ENCODE measurements at places on chromosomes 2 and 18.

DNA sequence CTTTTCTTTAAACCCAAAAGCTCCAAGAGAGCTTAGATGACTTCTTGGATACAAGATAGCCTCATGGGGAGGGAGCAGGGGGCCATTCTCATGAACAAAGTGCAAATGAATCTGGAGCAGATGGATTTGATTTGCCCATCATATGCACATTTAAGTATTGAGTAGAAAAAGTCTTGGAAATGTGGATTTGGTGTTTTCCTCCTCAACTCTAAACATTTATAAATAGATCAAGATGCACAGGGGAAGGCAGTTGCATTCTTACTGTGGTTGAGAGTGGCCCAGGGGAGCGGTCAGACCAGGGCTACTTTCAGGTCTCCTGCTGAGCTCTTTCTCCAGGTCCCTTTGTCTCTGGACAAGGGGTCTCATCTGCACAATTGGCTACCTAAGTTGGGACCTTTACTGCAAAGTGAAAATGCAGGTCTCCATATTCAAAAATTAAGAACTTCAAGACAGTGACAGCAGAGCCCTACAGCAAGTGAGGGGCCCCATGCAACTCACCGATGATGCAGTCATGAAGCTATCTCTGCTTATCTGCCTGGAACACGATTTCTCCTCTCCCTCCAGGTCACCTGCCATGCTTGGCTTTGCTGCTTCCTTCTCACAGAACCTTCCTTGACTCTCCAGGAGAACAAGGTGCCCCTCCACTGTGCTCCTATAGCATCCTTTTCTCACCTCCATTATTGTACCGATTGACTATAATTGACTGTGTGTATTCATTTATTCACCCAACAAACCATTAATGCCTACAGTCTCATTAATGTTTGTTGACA is 145.4 kb downstream of the LPIN1 start:
- DNase-seq: no peak

DNA sequence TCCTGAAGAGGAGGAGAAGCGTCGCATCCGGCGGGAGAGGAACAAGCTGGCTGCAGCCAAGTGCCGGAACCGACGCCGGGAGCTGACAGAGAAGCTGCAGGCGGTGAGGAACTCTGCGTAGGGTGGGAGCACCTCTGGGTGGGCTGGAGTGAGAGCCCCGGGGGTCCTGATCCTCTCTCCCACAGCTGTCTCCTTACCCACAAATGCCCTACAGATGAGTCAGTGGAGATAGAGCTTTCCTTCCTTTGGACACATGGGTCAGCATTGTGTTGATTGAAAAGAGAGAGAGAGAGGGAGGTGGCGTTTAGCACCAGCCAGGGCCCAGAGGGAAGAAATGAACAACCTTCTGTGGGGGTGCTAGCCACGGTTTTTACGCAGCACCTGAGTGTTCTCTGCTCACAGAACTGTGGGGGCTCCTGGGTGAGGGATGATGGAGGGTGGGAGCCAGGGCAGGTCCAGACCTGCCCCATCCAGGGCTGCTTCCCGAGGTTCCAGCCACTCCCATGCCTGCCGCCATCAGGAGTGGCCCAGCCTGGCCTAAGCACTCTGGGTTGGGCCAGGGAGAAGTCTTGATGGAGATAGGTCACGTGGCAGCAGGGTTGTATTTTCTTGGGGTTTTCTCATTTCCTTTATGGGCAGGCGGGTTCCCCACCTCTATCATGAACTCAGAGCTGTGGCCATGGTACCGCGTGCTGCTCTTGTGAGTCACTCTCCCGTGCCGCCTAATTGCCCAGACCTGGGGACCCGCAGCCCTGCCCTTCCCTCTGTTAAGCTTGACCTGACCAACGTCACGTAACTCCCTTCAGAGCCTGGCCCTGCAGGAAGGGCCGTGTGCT is 16.3 kb downstream of the FOSL2 start:
- DNase-seq: peak; percentile 82

DNA sequence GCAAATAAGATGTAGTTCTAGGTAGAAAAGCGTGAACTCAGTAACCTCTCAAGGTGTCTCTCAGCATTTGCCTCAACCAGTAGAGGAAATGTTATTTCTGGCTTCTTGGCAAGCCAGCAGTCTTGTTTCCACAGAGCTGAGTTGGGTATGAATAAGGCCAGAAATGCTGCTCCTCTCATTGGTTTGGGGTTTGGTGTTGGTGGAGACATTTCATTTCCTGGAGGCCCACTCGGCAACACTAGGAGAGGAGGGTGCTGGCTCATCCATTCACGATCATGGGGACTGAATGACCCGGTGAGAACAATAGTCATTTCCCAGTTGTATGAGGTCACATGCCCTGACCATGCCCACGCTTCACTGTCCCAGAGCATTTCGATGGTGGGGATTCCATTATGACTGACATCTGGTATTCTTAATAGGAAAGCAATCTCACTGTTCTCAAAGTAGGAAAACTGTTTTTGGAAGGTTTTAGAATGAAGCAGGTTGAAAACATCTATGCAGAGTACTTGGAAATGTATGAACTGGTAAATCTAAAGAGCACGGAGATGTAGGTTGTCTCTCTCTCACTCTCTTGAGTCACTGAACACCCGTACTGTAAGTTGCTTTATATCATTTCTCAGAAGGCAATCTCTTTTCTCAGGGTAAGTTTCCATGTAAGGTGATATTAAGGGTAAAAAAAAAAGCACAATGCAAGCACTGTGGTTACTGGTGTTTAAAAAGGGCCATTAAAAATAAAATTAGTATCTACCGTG is 37.1 kb upstream of the CTLA4 start:
- no peak for DNase-seq

DNA sequence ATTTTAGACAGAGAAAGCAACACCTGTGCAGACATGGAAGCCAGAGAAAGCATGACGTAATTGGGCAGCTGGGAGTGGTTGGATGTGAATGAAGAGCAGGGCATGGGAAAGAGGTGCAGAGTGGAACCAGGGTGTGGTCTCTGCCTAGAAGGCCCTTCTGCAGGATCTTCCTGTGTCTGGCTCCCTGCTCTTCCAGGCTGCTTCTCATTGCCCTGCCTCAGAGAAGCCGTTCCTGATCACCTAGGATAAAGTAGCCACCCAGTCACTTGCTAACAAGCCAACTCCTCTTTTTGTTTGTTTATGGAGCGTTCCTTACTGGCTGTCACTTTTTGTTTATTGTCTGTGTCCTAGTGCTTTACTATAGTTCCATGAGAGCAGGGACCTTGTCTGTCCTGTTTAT is 28.5 kb downstream of the GALNT1 start:
- DNase-seq: no peak

GRCh38 chr2:241189856-241190201 is 1.4 kb downstream of the ANO7 start:
- DNase-seq: no peak

DNA sequence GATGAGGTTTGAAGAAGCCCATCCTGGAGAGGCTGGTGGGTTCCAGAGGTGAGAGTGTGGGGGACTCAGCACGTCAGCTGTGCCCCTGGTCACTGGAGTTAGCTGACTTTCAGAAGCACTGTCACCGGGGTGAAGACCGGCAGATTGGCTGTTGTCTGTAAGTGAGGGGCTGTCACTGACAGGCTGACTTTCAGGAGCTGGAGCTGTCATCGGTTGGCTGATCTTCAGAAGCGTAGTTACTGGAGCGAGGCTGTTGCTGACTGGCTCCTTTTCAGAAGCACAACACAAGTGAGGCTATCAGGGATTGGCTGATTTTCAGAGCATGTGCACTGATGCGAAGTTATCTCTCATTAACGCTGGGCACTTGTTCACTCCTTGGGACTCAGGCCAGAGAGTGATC is 738.4 kb upstream of the ID2 start:
- DNase-seq: no peak

DNA sequence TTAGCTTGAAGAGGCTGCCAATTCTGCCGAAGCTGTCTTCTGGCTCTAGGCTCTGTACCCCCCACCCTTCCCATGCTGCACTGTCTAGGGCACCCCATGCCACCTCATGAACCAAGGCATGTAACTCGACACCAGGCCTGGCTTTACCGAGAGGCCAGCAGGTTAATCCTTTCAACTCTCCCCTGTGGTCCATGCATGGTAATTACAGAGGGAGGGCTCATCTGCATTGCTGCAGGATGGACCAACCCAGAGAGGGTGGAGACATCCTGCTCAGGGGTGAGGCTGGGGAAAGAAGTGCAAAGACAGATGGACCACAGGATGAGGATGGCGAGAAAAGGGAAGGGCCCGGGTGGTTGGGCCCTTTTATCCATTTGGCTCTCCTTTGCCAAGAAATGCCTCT is 65.8 kb downstream of the KCTD1 start:
- DNase-seq: no peak

DNA sequence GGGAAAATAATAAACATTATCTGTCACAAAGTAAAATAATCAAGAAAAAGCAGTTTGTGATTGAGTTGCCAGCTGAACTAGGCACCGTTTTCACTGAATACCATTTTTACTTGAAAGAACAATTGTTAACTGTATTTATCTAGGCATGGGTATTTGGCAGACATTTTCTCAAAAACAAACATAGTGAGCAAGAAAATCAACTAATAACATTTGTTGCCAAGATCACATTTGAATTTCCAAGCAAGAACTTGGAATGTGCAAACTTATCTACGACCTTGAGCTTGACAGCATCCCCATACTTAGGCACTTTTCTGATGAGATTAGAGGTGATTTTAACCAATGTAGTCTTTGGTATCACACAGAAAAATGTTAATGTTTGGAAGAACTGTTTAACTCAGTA is 16.7 kb downstream of the SS18 start:
- no peak for DNase-seq

GRCh38 chr2:189252991-189253675 is 73.6 kb upstream of the COL5A2 start:
- no peak for DNase-seq

DNA sequence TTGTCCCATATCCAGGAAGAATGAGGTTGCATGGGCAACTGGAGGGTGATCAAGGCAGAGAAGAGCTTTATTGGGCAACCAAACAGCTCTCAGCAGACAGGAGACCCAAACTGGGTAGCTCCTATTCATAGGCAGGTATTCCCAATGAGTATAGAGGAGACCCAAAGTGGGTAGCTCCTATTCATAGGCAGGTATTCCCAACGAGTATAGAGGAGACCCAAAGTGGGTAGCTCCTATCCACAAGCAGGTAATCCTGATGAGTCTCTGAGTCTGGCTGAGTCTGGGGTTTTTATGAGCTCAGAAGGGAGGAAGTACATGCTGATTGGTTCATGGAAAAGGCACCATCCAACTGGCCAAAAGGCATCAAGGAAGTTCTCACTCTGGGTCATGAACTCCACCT is 5.3 kb upstream of the GORASP2 start:
- DNase-seq: no peak

DNA sequence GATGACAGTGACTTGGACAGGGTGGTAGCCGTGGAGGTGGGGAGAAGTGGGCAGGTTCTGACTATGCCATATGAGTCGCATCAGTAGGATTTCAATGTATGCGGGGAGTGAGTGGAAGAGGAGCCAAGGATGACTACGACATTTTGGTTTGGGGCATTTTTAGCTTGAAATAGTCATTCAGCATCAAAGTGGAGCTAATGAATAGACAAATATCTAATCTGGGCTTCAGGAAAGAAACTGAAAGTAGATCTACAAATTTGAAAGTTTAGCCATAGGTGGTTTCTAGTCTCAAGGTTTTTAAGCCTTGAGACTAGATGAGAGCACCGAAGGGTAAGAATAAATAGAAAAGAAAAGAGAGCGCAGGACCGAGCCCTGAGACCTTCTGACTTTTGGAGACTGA is 58.3 kb downstream of the FEZ2 start:
- DNase-seq: no peak
